Endodermal cell (in vitro differentiated cells): ENCODE measurements at places on chromosomes 6 and 20. TPM values are rescaled to one million over a fixed set of nuclear protein-coding genes. Genes with fewer than 3 reads are reported as not detected.

- DNase-seq = no peak
Measured at GRCh38 chr6:75266716-75267291, 17.8 kb downstream of the TMEM30A start.

DNA sequence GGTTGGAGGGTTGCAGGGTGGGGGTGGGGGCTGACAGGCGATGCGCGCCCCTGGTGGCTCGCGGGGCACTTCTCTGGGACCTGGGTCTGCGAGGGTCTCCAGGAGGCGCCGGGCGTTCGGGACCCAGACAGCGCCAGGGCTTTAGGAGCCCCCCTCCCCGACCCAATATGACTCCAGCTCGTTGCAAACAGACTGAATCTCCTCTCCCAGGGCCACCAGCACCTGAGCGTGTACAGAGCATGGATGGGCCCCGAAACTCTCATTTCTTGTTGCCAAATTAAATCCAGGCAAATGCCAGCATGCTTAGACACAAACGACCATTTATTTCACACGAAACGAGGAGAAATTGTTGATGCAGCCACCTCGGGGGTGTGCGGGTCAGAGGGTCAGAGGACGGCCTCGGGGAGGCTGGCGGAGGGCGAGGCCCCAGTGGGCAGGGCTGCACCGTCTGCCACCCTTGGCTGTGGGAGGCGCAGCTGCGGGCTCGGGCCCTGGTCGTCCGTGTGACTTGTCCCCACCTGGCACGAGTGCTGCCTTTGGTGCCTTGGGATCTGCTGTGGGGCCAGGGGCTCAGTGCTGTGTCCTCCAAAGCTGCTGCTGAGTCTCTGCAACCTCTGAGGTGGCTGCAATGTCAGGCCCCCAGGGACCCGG lies 20.9 kb upstream of the GATA5 start:
- peak; percentile 89 for DNase-seq

The PTCRA gene
- not detected in 2 replicates for total RNA-seq

GRCh38 chr6:7424967-7425807 lies 35.6 kb downstream of the RIOK1 start:
- no peak for DNase-seq

The MLIP gene
- not detected in 2 replicates for total RNA-seq

The GABRR2 gene
- total RNA-seq = 0.15 and 0.18 TPM in 2 replicates

The RWDD2A gene
- 5.1 to 8.1 TPM (median 7.5 TPM) in 3 replicates for total RNA-seq

DNA sequence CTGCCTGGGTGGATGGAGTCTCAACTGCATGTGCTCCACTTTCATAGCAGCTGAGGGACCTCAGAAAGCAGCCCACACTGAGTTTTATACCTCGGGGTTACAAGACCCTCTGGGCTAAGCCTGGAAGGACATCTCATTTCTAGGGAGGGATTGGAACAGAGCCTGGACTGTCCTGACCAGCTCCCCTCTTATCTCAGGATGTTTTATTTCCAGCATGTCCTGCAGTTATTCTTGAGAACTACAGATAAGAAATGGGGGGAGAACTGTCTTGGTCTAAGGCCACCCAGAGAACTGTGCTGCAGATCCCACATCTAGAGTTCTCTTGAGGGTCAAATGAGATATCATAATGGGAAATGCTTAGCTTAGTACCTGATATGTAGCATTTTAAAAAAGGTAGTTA lies 97.3 kb upstream of the CHD6 start:
- no peak for DNase-seq

The ZHX3 gene
- total RNA-seq = 2.6 to 6.7 TPM (median 5.4 TPM) in 3 replicates

The RSPH4A gene
- total RNA-seq = 0.52 to 1.2 TPM (median 1.1 TPM) in 3 replicates

GRCh38 chr20:57756213-57756612 lies 46.4 kb upstream of the PMEPA1 start:
- no peak for DNase-seq

DNA sequence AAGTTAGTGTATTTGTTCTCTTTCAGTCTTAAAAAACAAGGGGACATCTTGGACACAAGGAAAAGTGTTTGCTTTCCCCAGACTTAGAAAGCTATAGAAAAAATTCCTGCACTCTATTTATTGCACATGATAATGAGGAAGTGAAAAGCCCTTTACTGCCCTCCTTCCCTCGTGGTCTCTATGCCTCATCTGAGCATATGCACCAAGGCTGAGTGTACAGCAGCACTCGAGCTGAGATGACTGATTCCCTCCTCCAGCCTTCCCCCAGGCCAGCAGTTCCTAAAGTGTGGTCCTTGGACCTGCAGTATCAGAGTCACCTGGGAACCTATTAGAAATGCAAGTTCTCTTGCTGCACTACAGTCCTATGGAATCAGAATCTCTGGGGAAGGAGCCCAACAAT lies 14.3 kb upstream of the LAMP5 start:
- no peak for DNase-seq

- no peak for DNase-seq
Measured at GRCh38 chr6:3506200-3506599, 49.4 kb upstream of the SLC22A23 start.

DNA sequence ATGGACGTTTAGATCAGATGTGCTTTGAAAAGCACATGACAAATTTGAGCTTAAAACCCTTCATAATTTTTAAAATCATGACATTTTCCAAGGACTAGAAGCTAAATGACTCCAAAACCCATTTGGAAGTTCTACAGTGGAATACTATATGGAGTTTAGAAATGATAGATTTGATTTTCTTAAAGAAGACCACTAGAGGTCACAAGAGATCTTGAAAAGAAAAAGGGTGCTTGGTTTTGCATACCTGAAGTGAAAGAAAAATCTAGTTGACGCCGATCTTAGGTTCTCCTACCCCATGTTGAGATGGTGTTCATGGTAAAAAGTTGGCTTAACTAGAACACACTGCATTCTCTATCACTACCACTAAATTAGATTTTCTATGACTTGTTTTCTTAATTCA lies 31.5 kb downstream of the CFAP61 start:
- no peak for DNase-seq

The LY6G5C gene
- 1.7 and 2.0 TPM in 2 replicates for total RNA-seq

- DNase-seq = peak; percentile 70
Measured at GRCh38 chr6:42141603-42142117, 760 bp downstream of the C6orf132 start.

DNA sequence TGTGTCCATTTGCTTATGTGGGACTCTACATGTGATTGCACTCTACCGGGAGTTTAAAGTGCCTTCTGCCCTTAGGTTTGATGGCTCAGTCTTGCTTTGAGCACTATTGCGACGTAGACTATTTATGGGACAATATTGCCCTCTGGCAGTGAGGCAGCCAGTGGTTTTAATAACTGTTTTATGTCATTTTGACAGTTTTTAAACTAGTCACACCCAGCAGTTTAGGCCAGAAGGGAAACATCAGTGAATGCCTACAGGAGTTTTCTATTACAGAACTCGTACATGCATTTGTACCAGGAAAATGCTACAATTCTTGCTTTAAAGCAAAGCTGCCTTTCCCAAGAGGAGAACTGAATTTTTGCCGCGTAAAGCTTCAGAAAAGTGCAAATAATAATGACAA lies 813.7 kb downstream of the KIF16B start:
- DNase-seq = no peak

DNA sequence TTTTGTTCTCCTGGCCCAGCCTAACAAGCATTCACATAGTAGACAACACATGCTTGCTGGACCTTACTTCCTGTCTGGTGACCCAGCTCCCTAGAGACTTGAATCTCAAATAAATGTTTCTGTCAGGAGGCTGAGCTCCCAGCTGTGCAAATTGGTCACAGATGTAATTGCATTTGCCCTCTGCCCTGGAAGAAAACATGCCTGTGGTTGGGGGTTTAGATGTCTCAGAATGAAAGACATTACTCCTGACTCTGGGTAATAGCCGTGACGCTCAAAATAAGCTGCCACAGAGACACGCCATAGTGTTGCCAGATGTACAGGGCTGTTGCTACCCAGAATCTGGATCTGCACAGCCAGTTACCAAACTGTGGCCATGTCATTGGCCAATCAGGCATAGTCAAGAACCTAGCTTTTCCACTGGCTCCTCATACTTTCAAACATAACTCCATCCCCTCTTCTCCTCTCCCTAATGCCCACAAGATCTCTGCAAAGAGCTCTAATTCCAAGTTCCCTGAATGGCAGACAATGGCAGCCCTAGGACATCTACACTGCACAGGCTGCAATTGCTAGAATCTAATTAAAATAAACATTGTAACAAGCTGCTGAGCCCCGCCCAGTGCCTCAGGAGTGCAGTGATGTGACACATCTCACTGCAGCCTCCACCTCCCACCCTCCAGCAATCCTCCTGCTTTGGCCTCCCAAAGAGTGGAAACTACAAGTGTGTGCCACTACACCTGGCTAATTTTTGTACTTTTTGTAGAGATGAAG lies 32.8 kb upstream of the GMPR start:
- no peak for DNase-seq

DNA sequence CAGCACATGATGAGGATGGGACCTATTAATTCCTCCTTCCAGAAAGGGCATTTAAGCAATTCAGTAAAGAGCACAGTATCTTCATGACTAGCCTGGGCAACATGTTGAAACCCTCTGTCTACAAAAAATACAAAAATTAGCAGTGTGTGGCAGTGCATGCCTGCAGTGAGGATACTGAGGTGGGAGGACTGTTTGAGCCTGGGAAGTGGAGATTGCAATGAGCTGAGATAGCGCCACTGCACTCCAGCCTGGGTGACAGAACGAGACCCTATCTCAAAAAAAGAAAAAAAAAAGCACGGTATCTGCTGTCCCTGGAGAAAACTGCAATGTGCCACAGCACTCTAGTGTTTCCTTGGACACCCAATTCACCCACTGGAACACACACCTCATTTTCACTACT lies 18.4 kb downstream of the SAMD3 start:
- DNase-seq = no peak

DNA sequence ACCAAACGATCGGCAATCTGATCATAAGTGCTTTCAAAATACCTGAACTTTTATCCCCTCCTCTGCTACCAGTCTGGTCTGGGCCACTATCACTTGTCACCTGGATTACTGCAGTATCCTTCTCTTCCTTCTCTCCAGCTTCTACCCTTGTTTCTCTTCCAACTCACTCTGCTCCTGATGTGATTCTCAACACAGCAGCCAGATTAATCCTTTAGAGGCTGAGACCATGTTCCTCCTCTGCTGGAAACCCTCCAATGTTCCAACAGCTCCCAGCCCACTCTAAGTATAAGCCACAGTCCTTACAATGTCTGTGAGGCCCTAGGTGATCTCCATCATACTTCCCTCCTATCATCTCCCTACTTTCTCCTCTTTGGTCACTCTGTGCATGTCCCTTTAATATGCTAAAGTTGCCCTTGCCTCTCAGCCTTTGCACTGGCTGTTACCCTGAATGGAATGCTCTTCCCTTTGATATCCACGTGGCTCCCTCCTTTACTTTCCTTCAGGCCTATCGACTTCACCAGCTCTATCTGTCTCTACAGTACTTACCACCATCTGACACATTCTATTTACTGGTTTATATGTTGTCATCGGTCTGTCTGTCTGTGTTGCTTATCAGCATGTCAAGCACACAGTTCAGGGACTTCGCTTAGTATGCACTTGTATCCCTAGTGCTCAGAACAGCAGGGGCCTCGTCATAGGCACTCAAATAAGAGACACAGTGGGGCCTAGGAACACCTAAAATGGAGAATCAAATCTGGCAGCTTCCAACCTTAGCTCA lies 35.0 kb upstream of the RNF24 start:
- DNase-seq = peak; percentile 34

The TTK gene
- 30.7 to 47.8 TPM (median 45.0 TPM) in 3 replicates for total RNA-seq

The FOXP4 gene
- total RNA-seq = 41.3 and 47.7 TPM in 2 replicates

GRCh38 chr20:35607003-35607735 lies 8.5 kb upstream of the SPAG4 start:
- DNase-seq = no peak

DNA sequence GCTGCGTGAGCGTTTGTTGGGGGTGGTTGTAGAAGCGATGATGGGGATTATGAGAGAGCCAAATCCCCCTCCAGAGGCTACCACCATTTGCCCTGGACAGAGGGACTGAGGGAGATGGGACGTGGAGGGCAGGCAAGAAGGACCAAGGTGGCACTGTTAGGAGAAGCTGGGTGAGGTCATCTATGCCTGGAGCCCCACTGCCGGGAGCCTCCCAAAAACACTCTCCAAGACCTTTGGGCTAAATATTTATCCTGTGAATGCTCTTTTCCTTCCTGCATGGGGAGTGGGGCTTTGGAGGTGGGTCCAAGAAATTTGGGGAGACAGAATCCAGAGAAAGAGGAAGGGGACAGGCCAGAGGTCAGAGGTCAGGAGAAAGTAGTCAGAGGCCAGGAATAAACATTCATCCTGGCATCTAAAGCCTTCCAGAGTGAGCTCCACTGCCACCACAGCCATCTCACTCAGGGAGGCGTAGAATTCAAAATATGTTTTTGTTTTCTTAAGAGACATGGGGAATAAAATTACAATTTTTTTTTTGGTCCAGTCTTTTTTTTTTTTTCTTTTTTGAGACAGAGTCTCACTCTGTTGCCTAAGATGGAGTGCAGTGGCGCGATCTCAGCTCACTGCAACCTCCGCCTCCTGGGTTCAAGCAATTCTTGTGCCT lies 17.8 kb upstream of the PTGIS start:
- DNase-seq = no peak

DNA sequence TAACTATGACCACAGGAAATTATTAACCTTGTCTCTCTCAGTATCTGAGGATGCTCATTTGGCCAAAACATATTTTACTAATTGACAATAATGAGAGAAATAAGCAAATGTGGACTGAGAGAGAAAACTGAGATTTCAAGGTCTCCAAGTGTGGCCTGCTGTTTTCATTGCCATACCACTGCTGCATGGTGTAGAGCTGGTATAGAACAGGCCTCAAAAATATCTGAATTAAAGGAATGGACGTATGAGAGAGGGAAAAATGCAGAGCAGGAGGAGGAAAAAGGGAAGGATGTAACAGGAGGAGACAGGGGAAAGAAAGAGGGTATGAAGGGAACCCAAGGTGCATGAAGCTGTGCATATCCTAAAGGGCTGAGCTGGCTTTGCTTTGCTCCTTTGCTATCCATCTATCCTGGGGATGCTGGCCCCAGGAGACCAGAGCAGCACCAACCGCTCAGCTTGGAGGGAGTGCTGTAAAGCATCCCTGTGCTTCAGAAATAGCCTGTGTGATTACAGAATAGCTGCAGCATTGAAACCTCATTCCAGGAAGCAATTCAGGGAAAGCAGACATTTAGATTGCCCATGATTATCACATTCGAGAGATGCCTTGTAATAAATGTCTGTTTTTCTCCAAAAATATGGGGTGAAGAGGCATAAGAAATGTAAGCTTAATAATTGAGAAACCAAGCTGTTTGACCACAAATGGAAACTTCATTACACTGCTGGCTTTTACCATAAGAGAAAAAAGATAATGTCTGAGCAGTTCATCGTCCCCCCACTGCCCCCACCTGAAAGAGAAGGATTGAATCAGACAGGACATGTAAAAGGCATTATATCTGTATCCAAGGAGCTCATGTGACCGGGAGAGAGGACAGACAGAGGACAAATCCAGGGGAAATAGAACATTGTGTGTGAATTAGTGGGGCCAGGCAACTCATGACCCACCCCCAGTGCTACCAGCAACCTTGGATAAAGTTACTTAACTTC lies 80.6 kb downstream of the F13A1 start:
- no peak for DNase-seq
